Panc1 (cell line): ENCODE measurements at places on chromosomes 3 and 15. TPM values are rescaled to one million over a fixed set of nuclear protein-coding genes. Genes with fewer than 3 reads are reported as not detected.

Gene ACVR2B
- total RNA-seq: 2.8 TPM

Gene TRIM42
- not detected for total RNA-seq

Gene LRRC3B
- not detected for total RNA-seq

Gene TIMP4
- not detected for total RNA-seq

Gene SNX33
- total RNA-seq: 17.0 TPM

Gene TMEM62
- 20.4 TPM for total RNA-seq

Gene PLSCR5
- not detected for total RNA-seq

Gene SLC28A1
- not detected for total RNA-seq

Gene GRIP2
- 6.5 TPM for total RNA-seq

Gene GPR160
- 0.18 TPM for total RNA-seq

Gene SLC6A20
- total RNA-seq: 0.28 TPM

Gene GOLGA8K
- 1.5 TPM for total RNA-seq

Gene TNIK
- total RNA-seq: 1.9 TPM

Gene SAMMSON
- not detected for total RNA-seq

Gene UCN2
- 1.8 TPM for total RNA-seq

Gene TMC3
- not detected for total RNA-seq

Gene TMEM40
- 1.3 TPM for total RNA-seq

Gene RMDN3
- total RNA-seq: 33.2 TPM

Gene SELENOS
- total RNA-seq: 74.9 TPM

Gene ALDH1L1
- total RNA-seq: 0.36 TPM

Gene FAM227B
- total RNA-seq: 1.2 TPM

Gene DPH3
- 16.5 TPM for total RNA-seq

Gene GOLGA8M
- 0.87 TPM for total RNA-seq

Gene OR4M2
- not detected for total RNA-seq

Gene SKIL
- 94.2 TPM for total RNA-seq

Gene SLC22A13
- total RNA-seq: 0.33 TPM

Gene TM4SF18
- total RNA-seq: 54.5 TPM

Gene SNTN
- total RNA-seq: not detected

Gene PFN2
- total RNA-seq: 220 TPM

Gene SMAD6
- 45.9 TPM for total RNA-seq

Gene WDR49
- total RNA-seq: 0.23 TPM

Gene TASOR
- 55.6 TPM for total RNA-seq

Gene RASL12
- 0.67 TPM for total RNA-seq

Gene TLR9
- not detected for total RNA-seq
